Activated T-cell treated with anti-CD3 and anti-CD28 coated beads, Interleukin-2, amount 50 U/mL, for 4 hours (primary cell): ENCODE measurements at places on chromosomes 3 and 15. TPM values are rescaled to one million over a fixed set of nuclear protein-coding genes. Genes with fewer than 3 reads are reported as not detected.
A peak's percentile ranks its signal among the peaks of the same experiment; 100 is the strongest.

GRCh38 chr3:8732413-8732812 is 1.2 kb upstream of the CAV3 start:
- DNase-seq: no peak

SAXO2 gene
- total RNA-seq: 3.4 TPM

DNA sequence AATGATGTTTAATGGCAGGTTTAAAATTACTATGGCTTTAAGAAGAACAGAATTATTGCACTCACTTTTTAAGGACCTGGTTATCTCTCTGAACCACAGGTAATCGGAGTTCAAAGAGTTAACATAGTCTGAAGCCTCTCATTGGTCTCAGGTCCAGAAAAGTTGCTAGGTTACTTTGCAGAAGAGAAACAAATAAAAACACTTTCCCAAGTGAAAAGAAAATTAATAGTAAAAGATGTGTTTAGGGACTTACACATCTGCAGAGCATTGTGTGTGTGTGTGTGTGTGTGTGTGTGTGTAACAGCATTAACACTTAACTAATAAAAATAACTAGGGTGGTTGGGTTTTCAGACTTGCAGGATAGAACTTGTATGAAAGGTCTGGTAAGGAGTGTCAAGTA is 1.0 kb downstream of the MASP1 start:
- DNase-seq: no peak

DNA sequence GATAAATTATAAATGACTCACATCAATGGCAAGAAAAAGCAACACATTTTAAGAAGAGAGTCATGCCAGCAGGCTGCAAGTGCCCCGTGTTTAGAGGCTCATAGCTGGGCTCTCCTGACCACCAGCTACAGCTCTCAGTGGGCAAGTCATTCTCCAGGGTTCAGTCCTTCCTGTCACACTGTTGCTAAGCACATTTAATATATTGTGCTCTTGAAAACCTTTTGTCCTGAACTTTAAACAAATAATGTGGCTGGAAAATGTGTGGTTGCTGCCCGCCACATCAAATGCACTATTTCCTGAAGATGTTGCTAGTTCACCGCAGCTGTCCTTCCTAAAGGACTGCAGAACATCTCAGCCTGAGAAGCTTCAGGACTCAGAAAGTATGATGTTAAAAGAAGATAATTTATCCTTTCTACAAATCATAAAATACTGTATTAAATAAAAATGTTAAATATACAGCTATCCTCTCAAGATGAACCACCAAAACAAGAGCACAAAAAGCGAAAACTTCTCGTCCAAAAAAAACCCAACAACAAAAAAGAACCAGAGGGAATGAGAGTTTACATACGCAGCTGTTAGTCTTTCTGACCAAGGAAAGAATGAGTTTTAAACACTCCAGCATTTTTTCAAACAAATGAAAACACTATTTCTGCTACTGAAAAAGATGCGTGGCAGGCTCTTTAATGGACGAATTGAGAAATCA is 951 bp downstream of the TARS3 start:
- peak; percentile 19 for DNase-seq

GRCh38 chr3:72234391-72234790 is 449.4 kb upstream of the PROK2 start:
- DNase-seq: no peak

AMT gene
- total RNA-seq: 0.50 TPM

ERICH6 gene
- not detected for total RNA-seq

CMSS1 gene
- total RNA-seq: 126 TPM

- no peak for DNase-seq
Measured at GRCh38 chr15:99564221-99565048, 1.3 kb upstream of the MEF2A start.

- DNase-seq: no peak
Measured at GRCh38 chr3:53842436-53843194, 3.6 kb downstream of the CHDH start.

DNA sequence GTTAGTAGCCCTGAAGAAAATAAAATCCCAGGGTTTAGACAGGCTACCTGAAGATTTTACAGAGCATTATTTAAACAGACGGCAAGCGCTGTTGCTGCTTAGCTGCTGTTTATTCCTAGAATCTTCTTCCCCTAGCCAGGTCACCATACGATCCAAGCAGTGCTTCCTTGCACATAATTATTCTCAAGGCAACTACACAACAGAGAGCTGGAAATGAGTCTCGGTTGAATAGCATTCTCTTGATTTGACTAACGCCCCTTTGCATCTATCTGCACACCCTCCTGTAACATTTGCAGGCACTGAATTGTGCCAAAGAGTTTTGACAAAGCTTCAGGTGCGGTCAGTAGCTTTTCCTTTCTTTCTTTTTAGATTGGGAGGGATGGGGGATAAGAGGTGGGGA is 564.4 kb downstream of the TBL1XR1 start:
- no peak for DNase-seq

DNA sequence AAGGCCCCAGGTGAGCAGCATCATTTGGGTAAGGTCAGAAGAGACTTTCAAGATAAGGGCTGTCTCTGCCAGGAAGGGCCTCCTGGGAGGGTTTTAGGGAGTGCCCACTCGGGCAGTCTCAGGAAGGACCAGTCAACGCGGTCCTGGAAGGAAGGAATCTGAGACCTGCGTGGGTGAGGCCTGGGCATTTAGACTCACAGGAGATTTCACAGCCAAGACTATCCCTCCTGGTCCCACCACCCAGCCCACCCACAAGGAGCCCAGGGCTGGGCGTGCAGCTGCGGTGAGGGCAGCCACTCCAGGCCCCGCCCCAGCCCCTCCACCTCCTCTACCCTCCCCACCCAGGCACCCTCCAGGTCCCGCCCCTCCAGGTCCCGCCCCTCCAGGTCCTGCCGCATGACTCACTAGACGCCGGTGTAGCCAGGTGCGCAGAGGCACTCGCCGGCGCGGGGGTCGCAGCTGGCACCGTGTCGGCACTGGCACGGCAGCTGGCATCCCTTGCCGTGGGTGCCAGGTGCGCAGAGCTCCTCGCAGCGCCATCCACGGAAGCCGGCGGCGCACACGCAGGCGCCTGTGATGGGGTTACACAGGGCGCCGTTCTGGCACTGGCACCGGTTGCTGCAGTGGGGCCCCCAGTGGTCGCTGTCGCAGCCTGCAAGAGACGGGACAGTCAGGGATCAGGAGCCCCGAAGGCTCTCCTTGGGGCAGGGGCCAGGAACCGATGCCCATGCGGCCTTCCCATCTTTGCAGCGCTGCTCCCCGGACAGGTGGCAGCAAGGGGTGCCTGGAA is 112.7 kb downstream of the RAB11A start:
- DNase-seq: peak; percentile 67

DNA sequence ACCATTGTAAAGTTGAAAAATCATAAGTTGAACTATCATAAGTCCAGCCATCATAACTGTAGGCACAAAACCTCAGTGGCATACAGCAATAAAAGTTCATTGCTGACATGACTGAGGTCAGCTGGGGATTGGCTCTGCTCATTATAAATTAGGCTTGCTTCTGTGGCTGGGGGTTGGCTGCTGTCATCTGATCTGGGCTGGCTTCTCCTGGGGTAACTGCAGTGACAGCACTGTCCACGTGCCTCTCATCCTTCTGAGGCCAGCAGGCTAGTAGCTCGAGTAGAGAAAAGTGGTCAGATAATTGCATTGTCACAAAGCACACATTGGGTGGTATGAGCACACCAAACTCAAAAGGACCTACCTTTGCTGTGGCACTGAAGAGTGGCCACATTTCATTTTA is 31.3 kb downstream of the CMTM7 start:
- no peak for DNase-seq

MEX3B gene
- 0.55 TPM for total RNA-seq

- no peak for DNase-seq
Measured at GRCh38 chr3:40310705-40311104, 1.2 kb downstream of the EIF1B start.

DNA sequence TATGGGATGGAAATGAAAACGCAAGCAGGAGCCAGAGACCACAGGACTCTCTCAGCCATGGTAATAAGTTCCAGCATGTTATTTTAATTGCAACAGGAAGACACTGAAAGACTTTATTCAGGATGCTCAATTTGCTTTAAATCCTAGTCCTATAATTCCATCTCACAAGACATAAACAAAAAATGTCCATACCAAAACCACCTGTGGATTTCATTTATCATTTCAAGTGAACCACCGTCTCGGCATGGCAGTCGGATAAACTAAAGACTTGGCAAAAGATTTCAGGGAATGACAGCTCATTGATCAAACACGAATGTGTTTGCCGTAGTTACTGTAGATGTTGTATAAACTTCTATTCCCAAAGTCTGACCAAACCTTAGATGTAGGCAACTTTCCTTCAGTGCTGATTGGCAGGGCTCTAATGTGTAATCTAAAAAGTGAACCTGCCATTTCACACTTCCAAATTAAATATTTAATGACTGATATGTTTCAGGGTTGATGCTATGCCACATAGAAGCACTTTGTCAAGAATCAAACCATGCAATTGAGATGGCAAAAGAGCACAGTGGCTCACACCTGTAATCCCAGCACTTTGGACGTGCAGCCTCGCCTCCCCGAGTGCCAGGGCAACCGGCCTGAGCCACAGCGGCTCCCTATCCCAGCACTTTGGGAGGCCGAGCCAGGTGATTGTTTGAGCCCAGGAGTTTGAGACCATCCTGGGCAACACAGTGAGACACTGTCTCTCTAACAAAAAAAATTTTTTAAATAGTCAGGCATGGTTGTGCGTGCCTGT is 331.7 kb downstream of the MAGI1 start:
- no peak for DNase-seq

DNA sequence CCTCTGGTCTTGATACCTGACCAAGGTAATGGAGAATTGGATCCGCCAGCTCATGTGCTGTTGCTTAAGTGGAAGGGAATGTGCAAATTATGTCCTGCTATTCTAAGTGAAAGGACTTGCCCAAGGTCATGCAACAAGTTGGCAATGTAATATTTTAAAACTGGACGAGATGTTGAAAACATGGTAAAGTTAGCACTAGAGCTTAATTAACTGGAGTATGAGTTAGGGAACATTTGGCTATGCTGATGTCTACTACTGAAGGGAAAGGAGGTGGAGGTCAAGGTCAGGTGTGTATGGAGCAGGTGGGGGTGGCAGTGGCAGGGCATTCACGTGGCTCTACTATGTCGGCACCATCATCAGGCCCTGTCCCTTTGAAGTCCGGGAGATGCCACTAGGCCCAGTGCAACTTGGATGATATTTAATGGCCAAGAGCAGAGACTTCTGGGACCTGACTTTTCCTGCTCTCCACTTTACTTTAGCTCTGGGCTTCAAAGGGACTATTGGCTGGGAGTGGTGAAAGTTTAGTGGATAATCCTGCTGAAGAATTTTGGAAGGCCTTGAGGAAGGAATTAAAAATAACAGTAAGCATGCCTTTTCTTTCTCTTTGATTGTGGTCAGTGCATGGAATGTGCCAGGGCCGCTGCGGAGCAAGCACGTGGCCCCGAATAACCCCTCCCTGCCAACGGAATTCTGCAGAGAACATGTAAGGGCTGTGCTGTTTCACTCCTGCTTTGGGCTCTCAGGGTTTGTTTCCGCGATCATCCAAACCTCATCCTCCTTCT is 14.9 kb downstream of the SMAD3 start:
- DNase-seq: no peak

GRCh38 chr3:15367059-15367458 is 34.7 kb upstream of the SH3BP5 start:
- DNase-seq: no peak

ANKRD63 gene
- not detected for total RNA-seq

DNA sequence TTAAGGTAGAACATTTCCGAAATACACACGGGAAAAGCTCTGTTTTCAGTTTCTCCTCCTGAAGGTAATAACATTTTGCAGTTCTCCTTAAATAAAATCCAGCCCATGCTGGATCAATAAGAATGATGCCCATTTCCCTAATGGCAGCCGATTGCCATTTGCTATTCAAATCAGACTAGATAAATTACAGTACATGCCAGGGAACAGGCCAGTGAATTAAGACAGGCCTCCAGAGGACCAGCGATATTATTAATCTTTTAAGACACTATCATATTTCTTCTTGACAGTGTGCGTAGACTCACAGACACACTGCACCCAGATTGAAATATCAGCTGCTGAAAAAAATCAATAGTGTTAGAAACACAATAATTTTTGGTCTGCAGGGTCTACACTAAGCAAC is 422.3 kb downstream of the TIGIT start:
- DNase-seq: no peak

DNA sequence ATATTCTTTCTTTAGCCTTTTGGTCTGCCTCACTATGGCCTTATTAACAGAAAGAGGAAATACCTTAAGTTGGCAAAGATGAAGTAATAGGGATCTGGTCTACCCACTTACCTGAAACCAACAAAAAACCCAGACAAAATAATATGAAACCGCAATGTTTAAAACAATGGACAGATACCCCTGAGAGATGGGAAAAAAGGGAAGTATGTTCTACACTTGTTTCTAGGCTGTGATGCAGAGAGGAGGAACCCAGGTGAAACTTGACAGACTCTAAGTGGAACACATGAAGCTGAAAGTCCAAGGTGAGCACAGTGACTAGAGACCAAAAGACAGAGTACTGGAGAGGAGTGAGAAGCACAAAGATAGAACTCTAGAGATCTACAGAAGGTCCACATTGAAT is 78.4 kb downstream of the NR2E3 start:
- no peak for DNase-seq

FXR1 gene
- 105 TPM for total RNA-seq

DNA sequence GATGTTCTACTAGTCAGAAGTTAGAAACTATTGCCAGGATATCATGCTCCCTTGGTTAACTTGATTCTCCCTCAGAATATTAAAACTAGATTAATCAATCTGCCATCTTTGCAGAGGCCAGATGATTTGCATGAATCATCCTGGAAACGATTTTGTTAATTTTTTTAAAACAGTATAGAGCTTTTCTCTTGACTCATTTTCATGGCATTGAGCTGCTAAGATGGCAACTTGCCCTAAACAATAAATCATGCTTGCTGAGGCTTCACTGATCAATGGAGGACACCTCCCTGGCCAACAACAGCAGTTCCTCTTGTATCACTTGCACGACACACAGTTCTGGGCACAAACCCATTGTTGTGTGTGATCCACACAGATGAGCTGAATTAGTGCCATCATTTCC is 109.1 kb downstream of the COL6A6 start:
- DNase-seq: no peak

DNA sequence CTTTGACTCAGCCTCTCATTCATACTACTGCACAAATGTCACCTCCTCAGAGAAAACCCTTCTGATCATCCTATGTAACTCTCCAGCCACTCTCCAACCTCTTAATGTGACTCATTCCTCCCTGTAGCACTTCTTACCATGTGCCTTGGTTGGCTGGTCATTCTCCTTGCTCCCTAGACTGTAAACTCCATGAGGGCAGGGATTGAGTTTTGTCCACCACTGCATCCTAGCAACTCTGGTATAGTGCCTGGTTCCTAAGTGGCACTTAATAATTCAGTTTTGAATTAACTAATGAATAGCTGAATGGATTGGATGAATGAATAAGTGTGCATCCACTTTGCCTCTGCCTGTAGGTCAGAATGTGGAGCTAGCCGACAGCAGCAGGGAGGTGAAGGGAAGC is 202.5 kb upstream of the HES1 start:
- DNase-seq: no peak

DNA sequence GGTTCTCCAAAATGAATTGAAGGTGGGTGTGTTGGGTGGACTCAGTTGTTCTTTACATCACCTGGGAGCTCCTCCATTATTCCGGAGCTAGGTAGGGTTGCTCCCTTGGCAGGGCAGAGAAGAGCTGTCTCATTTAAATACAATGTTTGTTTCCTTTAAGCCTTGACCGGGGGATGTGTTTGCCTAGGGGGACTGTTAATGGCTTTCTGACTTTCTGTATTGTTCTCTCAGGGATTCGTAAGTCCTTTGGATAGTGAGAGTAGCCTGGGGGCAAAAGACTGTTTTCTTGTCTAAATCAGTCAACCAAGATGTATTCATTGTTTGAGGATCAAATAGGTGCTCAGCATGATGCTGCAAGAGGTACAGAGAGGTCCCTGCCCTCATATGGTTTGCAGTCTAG is 71.1 kb downstream of the CDAN1 start:
- DNase-seq: no peak

GOLGA6A gene
- not detected for total RNA-seq
